ENCODE measurements at places on chromosomes 1 and 21.

DNA sequence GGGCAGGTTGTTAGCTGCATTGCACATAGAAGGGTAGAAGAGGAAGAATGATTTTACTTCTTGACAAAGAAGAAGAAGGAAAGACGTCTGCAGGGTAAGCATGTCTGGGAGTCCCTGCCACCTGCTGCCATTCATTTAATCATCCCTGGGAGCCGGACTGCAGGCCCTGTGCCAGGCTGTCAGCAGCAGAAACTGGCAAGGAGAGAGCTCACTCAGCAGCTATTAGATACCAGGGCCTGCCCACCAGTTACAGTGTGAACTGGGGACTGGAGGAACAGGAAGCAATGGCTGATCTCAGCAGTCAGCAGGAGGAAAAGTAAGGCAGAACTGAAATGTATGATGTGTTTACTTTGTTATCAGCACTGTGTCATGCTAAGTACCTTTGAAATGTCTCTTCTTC lies 75.7 kb upstream of the C1orf87 start:
- DNase-seq = no peak

GRCh38 chr1:234240680-234241079 lies 132.6 kb upstream of the COA6 start:
- DNase-seq = no peak

DNA sequence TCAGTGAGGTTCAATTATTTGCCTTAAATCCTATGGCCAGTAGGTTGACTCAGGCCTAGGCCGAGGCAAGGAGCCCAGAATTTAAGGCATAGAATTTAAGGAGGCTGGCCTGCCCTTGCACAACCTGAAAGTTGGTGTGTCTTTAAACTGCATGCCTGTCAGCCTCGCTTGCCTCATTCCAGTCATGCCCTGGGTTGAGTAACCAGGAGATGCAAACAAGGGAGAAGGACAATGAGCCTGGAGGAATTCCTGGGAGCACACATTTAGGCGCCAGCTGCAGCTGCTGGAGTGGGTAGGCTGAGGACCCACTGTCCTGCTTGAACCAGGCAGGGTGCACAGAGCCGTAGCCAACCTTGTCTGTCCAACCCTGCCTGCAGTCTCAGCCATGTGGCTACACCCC lies 11.7 kb downstream of the CD2 start:
- no peak for DNase-seq

- DNase-seq = no peak
Observed at GRCh38 chr1:207978441-207978840, 67.5 kb upstream of the CD34 start.

DNA sequence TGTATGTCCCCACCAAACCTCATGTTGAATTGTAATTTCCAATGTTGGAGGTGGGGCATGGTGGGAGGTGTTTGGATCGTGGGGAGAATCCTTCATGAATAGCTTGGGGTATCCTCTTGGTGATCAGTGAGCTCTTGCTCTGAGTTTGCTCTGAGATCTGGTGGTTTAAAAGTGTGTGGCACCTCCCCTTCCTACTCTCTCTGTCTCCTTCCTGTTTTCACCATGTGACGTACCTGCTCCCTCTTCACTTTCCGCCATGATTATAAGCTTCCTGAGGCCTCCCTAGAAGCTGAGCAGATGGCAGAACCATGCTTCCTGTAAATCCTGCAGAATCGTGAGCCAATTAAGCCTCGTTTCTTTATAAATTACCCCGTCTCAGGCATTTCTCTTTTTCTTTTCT lies 40.0 kb upstream of the OSBPL9 start:
- DNase-seq = no peak

GRCh38 chr1:107698161-107698560 lies 266.8 kb downstream of the VAV3 start:
- no peak for DNase-seq

DNA sequence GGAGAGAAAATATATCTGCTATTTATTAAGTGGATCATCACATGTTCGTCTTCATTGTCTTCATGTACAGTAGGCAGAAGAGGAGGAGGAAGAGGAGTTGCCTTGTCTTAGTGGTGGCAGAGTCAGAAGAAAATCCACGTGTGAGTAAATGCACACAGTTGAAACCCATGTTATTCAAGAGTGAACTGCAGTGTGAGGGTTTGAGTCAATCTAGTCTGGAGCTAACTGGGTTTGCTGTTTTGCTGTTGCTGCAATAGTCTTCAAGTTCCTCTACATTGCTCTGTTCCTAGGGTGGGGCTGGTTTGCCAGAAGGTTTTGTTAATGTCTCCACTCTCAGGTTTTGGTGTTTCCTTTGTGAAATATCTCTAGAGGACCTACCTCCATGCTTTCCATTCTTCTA lies 3.1 kb upstream of the CD1A start:
- no peak for DNase-seq

DNA sequence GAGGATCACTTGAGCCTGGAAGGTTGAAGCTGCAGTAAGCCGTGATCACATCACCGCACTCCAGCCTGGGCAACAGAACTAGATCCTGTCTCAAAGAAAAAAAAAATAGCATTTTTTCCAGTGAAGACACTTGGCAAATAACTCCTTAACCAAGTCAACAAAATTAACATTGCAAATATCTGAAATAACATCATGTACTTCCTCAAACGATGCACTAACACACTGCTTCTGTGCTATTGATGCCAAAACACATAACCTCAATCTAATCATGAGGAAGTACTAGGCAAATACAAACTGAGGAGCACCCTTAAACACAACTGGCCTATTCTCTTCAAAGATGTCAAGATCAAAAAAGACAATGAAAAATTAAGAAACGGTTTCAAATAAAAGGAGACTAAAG lies 32.3 kb downstream of the PABPC4 start:
- no peak for DNase-seq

Data from eye (tissue), 1 donor.